ENCODE measurements at places on chromosomes 6 and 20.

GRCh38 chr6:901696-902460, 208.9 kb upstream of the EXOC2 start:
- DNase-seq = no peak

- DNase-seq = no peak
Measured at GRCh38 chr6:138234363-138234762, 16.1 kb upstream of the PBOV1 start.

DNA sequence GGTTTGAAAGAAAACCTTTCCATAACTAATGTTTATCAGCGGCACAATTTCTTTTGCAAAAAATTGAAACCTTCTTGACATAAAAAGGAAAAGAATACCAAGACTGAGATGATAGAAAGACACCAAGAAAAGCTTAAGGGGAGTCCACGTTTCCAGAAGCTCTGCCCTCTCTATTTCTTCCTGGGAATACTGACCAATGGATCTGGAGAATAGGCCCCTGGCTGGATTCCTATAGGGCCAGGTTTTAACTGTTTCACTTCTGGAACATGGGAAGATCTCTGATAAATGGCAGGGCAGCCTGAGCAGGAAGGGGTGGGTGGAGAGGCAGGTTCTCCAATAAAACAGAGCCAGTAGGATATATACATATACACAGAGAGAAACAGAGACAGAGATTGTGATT, 413.4 kb upstream of the JARID2 start:
- no peak for DNase-seq

DNA sequence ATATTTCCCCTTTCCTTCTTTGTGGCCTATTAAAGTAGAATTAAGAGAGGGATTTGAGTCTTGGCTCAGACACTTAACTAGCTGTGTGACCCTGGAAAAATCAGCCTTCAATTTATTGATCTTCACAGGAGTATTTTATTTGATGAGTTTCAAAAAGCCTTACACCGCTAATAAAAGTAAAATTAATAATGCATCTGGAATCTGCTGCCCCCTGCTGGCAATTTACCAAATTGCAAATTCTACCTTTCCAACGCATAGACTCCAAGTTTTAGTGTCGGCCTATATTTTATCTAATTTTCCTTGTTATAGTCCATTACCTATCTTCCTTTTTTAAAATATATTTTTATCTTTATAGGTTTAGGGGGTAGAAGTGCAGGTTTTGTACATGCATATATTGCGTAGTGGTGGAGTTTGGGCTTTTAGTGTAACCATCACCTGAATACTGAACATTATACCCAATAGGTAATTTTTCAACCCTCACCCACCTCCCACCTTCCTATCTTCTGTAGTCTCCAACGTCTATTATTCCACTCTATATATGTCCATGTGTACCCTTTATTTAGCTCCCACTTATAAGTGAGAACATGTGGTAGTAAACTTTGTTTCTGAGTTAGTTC, 46.3 kb downstream of the GOPC start:
- DNase-seq = peak; percentile 28

DNA sequence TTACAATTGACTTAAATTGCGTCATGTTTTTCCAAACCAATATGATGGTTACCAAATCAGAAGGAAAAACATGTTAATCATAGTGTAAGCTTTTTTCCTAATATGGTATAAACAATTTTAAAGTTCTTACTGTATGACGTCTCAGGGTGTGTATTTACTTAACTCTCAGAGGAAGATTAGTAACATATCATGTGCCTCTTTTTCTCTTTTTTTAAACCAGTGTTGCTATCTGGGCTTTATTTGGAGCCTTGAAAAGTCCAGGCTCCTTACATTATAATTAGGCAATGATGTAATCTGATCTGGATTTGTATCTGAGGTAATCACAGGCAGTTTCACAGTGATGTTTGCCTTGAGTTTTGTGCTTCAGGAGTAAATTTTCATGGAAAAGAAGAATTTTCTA, 20.4 kb upstream of the RAB23 start:
- no peak for DNase-seq

GRCh38 chr20:44840826-44841225, 30.5 kb upstream of the RIMS4 start:
- DNase-seq = no peak
